ENCODE measurements at places on chromosomes 3 and 15. TPM values are rescaled to one million over a fixed set of nuclear protein-coding genes. Genes with fewer than 3 reads are reported as not detected.

The NCKIPSD gene
- total RNA-seq = 48.5 TPM

DNA sequence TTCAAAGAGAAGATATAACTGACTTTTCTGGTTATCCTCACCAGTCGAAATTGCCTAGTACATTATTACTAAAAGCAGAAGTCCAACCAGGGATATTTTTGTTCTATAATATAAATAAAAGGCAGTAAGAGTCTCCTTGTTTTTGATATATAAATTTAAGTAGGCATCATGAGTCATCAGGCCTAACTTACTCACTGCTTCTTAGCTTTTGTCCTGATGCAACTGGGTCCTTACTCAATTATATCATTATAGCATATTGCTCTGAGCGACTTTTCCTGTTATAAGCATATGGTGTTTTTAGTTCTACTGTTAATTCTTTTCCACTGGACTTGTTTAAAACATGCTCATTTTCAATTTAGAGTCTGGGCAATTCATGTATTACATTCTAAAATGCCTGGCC, 910.1 kb downstream of the MCTP2 start:
- no peak for DNase-seq

- no peak for DNase-seq
These were observed 319.4 kb upstream of the STAC start for GRCh38 chr3:36060950-36061349.

- DNase-seq = no peak
These were observed 143.8 kb upstream of the POU1F1 start for GRCh38 chr3:87420171-87420570.

Data from transverse colon (tissue), 4 donors.